CMK (cell line): ENCODE measurements at places on chromosomes 1 and 21.

DNA sequence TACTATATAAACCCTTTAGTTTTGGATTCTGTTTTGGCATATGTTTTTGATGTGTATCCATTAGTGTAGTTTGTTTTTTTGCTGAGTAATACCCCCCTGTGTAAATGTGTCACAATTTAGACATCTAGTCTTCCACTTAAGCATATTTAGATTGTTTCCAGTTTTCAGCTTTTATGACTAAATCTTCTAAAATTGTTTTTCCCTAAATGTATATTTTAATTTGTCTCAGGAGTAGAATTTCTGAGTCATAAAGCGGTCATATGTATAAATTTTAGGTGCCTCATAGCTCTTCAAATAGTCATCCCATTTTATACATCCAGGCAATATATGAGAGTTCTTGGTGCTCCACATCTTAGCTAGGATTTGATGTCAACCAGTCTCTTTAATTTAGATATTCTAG, 1348.0 kb downstream of the MRPL39 start:
- DNase-seq = no peak

DNA sequence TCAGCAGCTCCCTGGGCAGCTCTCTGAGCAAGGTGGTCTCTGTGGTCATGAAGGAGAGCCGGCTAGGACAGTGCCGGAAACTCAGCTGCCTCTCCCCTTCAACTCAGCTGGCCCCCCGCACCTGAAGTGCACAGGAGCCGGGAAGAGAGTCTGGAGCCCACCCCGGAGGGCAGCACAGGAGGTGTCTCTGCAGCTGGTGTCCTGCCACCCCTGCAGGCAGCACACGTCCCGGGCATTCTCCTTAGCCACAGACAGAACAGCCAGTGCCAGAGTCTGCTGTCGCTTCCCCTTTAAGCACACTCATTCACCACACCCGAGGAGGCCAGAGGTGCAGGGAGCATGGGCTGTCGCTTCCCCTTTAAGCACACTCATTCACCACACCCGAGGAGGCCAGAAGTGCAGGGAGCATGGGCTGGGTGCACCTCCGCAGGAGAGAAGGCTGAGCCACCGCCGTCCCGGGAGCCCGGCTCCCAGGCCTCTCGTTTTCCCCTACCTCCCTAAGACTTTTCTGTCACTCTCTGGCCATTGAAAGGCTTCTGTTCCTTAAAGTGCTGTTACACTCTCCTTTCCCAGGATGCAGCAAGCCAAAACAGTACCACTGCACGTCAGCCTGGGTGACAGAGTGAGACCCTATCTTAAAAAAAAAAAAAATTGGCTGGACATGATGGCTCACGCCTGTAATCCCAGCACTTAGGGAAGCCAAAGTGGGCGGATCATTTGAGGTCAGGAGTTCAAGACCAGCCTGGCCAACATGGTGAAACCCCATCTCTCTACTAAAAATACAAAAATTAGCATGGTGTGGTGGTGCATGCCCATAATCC, 16.9 kb upstream of the SAMD11 start:
- no peak for DNase-seq

DNA sequence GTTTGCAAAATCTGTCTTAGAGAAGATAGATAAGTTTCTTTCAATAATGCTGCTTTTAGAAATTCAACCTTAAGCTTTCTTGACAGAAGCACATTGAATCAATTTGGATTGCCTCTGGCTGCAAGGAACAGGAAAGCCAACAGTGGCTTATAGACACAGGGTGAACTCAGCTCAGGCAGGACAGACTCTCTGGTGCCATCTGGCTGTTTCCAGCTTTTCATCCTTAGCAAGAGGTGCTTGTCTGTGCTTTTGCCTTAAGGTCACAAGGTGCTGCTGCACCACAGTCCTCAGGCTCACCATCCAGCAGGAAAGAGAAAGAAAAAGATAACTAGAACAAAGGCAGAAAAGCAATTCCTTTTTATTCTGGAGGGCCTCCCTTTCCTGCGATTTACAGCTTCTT, 93.7 kb upstream of the ETS2 start:
- DNase-seq = no peak

DNA sequence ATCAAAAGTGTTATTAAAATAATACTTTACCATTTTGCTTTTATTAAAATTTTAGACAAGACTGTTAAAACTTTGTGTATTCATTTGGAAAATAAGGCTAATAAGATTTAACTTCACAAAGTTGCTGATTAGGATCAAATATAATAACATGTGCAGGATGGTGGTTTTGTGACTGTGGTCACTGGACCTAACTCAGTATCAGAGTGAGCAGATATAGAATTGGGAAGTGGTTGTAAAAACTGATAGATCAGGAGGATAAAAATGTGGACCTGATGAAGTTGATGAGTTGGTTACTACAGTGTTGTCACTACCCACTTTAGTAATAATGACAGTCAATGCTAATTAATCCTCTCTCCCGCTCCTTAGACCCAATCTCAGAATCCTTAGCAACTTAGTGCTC, 186.4 kb downstream of the AKT3 start:
- DNase-seq = peak; percentile 8

DNA sequence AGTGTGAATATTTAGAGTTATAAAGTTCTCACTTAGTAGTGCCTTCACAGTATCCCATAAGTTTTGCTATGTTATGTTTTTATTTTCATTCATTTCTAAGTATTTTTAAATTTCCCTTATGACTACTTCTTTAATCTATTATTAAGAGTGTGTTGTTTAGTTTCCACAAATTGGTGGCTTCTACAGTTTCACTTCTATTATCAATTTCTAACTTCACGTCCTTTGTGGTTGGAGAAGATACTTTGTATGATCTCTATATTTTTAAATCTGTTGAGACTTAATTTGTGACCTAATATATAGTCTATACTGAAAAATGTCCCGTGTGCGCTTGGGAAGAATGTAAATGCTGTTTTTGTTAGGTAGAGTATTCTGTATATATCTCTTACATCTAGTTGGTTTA, 11.7 kb downstream of the CHIA start:
- DNase-seq = no peak

- no peak for DNase-seq
Measured at GRCh38 chr1:95117207-95118066, at the start of gene TLCD4. TSS of gene TLCD4 (plus strand) at chr1:95117355. CDS start at chr1:95143902, 26,547 bp downstream.

GRCh38 chr1:75341537-75341936, 207.3 kb downstream of the LHX8 start:
- no peak for DNase-seq

GRCh38 chr1:159853417-159854115, 8.9 kb downstream of the VSIG8 start:
- DNase-seq = no peak

GRCh38 chr1:153663211-153663610, 4.7 kb downstream of the SNAPIN start:
- no peak for DNase-seq

- DNase-seq = no peak
Measured at GRCh38 chr21:31498985-31499384, 154.9 kb upstream of the TIAM1 start.

DNA sequence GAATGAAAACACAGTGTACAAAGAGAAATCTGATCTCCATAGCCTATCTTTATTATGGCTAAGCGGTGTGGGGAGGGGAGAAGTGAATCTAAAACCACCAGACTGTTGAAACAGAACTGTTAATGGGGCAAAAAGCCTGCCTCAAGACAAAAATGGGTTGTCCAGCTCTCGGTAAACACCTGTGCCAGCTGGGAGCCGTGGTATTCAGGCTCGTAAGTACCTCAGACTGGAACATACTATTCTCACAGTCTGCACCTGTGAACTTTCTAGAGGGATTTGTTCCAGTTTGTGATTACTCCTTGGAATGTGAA, 42.7 kb upstream of the ATP1A1 start:
- DNase-seq = no peak

GRCh38 chr1:27136998-27137542, 17.9 kb downstream of the SLC9A1 start:
- peak; percentile 57 for DNase-seq

- no peak for DNase-seq
Measured at GRCh38 chr1:244821134-244821533, 14.3 kb upstream of the COX20 start.

DNA sequence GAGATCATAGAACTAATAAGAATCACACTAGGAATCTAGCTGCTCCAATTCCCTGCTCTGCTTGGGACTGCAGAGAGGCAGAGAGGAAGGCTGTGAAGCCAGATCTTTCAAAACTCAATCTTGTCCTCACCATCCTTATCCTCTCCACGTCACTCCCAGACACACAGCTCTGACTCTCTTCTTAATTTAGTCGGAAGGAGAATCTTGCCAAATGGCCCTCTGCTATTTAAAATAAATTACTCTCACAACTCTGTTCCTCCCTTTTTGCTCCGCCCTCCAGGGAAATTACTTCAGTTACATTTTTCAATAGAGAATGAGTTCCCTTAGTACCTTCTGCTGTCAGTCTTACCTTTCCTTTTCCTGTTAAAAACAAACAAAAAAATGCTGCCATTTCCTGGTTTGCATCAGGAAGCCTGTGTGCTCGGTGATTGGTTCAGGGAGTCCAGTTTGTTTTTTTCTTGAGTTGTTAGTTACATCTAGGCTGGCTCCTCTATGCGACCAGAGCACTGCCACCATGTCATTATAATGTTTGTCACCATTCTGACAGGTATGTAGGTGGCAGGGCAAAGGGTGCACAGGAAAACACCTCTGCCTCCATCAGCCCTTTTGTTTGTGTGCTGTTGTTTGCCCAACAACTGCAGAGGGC, 80.1 kb downstream of the FCRL5 start:
- DNase-seq = no peak

- no peak for DNase-seq
Measured at GRCh38 chr1:162987866-162988265, 81.3 kb upstream of the RGS4 start.

DNA sequence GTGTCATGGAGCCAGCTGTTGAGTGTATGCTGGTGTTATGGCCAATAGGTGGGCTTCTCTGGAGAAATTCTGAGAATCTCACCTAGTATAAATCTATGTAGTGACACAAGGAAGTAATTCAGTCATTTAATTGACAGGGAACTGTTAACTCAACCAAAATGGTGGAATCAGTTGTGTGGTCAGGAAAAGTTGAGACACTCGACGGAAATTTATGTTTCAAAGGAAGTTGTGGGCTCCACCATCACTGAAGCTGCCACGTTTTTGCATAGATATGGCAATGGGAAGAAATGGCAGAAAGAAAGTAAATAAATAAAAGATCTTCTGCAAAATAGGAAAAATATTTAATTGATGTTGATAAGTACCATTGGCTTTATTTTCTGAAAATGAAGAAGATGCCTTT, 84.5 kb downstream of the ATP6V1G3 start:
- DNase-seq = peak; percentile 8

DNA sequence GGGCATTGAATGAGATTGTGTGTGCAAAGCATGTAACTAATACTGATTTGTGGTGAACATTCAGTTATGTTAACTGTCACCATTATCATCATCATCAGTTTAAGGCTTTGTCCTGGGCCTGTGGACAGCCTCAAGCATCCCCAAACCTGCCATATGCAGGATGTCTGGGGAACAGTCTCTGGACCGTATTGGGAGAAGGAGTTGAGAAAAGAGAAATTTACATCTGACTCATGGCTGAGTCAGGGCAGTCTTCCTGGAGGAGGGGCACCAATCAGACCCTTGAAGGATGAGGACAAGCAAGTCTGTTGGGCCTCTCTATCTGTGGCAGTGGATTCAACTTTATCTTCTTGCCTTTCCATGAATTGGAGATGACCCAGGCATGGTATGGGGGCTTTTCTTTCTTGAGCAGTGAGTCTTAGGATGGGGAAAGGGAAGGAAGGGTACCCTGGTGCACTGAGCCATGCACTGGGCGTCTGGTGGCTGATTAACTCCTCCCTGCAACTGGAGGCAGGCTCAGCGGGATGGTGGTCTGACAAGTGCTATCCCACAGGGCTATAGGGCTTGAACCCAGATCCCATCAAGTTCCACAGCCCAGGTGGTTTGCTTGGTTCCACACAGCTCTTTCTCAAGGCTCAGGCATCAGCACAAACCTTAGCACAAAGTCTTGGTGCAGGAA, 2.9 kb downstream of the PADI3 start:
- no peak for DNase-seq

- DNase-seq = no peak
Measured at GRCh38 chr1:89098857-89099256, 27.1 kb downstream of the GBP2 start.

DNA sequence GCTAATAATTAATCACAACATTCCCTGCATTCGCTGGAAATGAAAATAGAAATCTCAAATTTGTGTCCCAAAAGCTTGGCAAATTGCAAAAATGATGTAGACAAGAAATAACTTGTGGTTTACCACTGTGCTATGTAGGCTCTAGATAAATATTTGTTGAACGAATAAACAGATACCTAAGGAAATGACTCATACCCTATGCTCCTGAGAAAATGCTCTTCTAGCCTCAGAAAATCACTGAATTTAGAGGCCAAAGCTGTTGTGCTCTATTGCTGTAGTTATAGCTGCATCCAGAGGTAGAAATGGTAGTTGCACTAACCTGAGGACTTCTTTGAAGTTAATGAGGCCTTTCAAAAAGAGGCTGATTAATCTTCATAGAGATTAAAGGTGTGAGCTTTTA, 142.0 kb upstream of the ZNHIT6 start:
- DNase-seq = no peak

DNA sequence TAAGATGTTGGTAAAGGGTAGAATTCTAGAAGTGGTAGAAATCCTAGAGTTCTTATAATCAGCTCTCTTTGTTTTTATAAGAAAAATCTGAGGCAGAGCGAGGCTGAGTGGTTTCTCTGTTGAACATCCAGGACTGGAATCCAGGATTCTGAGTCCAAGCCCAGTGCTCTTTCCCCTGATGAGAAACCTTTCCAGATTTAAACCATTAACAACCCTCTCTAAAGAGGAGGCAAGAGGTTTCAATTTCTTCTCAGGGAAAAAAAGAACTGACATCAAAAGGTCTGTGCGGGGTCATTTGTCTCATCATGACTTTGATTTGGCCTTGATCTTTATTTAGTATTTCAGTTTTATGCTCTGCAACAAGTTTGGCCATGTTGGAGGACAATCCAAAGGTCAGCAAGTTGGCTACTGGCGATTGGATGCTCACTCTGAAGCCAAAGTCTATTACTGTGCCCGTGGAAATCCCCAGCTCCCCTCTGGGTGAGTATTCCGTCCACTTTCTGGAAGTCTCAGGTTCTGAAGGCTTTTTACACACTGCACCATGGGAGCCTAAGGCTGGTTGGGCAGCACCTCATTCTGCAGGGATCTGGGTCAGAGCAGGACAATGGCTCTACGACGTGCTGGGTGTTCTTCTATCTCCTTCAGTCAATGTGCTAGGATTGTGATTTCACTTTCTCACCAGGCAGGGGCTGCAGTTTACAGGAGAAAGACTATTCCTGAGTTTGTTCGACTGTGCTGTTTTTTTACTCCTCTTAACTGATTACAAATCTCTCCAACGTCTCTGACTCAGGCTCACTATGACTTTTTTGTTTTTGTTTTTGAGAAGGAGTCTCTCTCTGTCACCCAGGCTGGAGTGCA, 18.9 kb upstream of the CCT8 start:
- DNase-seq = no peak

DNA sequence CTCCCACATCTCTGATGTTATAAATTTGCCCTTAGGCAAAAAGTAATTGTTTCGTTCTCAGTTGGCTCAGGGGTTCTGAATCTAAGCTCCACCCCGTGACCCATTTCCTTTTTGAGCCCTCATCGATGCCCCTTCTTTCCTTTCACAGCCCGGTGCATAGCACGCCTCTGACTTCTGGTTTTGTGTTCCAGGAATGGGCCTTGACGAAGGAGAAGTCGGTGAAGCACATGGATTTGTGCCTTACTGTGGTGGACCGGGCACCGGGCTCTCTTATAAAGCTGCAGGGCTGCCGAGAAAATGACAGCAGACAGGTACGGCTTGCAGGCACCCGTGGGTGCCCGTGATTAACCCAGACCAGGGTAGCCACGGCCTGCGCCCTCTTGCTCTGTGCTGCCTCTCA, 151.9 kb downstream of the PGBD5 start:
- DNase-seq = no peak

- no peak for DNase-seq
Measured at GRCh38 chr1:12621346-12622335, 3.6 kb upstream of the DHRS3 start.

GRCh38 chr1:3018051-3018471, 3.2 kb upstream of the ACTRT2 start:
- no peak for DNase-seq
